Aorta (tissue), 5 donors: ENCODE measurements at places on chromosomes 1 and 21.

- DNase-seq, result no peak
Measured at GRCh38 chr1:67250051-67250653, 57.5 kb upstream of the IL12RB2 start.

GRCh38 chr1:110605446-110605845 lies 712 bp downstream of the KCNA2 start:
- no peak for DNase-seq

DNA sequence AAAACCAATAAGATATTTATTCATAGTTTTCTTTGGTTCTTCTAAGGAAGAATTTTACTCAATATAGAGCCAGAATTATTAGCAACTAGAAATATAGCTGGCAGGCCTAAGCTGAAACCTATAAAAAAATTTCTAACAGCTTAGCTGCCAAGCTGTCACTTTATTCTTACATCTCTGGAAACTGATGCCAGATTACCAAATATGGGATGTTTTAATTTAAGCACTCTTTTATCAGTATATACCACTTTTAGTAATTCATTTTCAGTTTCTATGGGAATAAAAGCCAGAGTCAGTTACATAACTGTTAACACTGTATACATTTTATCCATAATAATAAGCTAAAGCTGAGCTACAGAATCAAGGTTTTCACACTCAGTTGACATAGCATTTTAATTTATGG lies 68.7 kb upstream of the MPC2 start:
- DNase-seq, result no peak

DNA sequence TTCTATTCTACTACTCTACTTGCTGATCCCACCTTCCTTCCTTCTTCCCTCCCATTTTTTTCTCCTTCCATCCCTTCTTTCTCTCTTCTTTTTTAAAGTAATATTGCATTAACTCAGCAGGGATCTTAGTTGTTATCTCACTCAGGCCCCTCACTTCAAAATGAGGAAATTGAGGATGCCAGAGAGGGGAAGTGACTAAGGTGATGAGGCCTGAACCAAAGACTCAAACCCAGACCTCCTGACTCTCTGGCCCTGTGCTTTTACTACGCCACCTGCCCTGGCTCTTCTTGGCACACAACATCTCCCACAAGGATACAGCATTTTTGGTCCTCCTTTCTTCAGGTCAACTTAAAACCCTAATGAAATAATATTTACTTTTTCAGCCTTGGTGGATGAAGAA lies 151.7 kb upstream of the ZNF648 start:
- DNase-seq, result no peak

GRCh38 chr21:42003051-42003461 lies 7.1 kb downstream of the ZBTB21 start:
- no peak for DNase-seq
